Frontal cortex (tissue), 4 donors: ENCODE measurements at places on chromosomes 1 and 21.
A peak's percentile ranks its signal among the peaks of the same experiment; 100 is the strongest.

- no peak for DNase-seq
Measured at GRCh38 chr1:26016953-26017545, 4.5 kb upstream of the EXTL1 start.

- DNase-seq = no peak
Measured at GRCh38 chr1:1387098-1388077, 11.7 kb downstream of the CCNL2 start.

DNA sequence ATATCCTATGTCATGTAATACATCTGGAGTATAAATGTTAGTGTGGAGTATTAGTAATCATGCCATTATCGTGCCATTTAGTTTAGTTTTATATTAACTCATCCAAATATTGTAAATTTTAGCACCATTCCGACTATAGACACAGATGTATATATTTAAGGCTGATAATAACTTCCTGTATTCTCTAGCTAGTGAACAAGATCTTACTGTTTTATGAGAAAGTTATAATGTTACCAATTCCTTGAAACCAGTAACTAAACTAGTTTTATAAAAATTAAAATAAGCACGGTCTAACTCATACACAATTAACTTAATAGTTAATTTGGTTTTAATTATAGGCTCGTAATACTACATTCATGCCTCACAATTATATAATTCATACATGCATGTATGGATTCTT is 808.6 kb downstream of the USP25 start:
- DNase-seq = no peak

GRCh38 chr1:15153842-15154479 is 414 bp downstream of the TMEM51 start:
- peak; percentile 73 for DNase-seq

- no peak for DNase-seq
Measured at GRCh38 chr1:36705629-36706028, 222.9 kb upstream of the CSF3R start.
